CD8-positive, alpha-beta T cell (primary cell): ENCODE measurements at places on chromosomes 1 and 21.

- DNase-seq: no peak
Observed at GRCh38 chr1:175463853-175464252, 271.3 kb upstream of the KIAA0040 start.

GRCh38 chr1:15775706-15776105, 17.1 kb downstream of the FBLIM1 start:
- DNase-seq: no peak

GRCh38 chr1:116474921-116475849, 95.6 kb downstream of the CD58 start:
- DNase-seq: no peak

DNA sequence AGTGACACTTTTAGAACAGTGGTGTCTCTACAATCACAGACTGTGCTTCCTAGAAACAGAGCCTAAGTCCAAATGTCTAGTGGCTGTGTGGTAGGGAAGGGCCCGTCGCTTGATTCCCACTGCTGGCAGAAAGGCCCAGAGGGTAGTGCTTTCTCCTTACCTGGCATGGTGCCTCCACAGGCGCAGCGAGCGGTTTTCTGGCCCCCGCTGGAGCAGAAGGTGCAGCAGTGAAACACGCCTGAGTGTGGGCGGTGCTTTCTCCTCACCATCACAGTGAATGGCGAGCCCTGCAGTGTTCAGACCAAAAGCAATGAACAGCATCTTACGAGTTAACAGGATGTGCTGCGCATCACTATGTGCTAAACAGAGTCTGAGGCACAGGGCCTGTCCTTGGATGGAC, 8.3 kb downstream of the TRIM45 start:
- DNase-seq: no peak

GRCh38 chr1:162133566-162133965, 64.1 kb downstream of the NOS1AP start:
- DNase-seq: no peak

GRCh38 chr1:6596351-6596750, 6.3 kb downstream of the KLHL21 start:
- DNase-seq: no peak

GRCh38 chr1:192726820-192727504, 81.9 kb upstream of the RGS2 start:
- DNase-seq: no peak

GRCh38 chr1:118254001-118254400, 69.0 kb upstream of the SPAG17 start:
- no peak for DNase-seq

DNA sequence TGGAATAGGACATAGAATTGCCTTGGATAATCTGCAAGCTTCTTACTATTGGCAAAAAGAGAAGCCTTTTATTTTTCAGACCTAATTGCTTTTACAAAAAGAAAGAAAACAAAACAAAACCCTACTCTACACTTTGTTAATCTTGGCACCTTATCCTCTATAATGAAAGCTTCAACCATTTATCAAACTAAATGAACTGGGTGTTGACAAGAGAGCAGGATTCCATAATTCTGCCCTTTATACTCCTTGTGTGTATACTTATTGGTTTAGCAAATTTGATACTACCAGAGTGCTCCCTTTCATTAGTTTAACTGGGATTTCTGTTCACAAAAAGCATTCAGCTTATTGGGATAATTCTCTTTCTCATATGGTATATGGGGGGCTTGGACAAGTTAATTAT, 3.0 kb upstream of the TMCC2 start:
- no peak for DNase-seq

DNA sequence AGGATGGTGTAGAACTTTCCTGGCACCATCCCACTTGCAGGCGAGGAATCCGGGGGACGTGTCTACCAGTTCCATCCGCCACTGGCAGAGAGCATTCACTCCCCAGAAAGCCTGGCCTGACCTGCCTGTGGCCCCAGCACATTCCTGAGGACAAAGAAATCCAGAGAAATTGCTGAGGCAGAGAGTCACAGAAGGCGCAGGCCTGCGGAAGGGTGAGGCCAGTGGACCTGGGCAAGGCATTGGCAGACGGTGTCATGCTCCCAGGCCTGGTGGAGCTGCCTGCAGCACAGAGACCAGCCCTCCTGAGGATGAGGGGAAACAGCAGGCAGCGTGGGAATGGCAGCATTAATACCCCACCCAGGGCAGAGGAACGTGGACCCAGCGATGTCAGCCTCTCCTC, 81.2 kb upstream of the F3 start:
- no peak for DNase-seq

GRCh38 chr1:182331387-182331786, 60.2 kb downstream of the GLUL start:
- DNase-seq: no peak

- DNase-seq: no peak
Observed at GRCh38 chr1:34787461-34788420, 5.1 kb upstream of the GJA4 start.

DNA sequence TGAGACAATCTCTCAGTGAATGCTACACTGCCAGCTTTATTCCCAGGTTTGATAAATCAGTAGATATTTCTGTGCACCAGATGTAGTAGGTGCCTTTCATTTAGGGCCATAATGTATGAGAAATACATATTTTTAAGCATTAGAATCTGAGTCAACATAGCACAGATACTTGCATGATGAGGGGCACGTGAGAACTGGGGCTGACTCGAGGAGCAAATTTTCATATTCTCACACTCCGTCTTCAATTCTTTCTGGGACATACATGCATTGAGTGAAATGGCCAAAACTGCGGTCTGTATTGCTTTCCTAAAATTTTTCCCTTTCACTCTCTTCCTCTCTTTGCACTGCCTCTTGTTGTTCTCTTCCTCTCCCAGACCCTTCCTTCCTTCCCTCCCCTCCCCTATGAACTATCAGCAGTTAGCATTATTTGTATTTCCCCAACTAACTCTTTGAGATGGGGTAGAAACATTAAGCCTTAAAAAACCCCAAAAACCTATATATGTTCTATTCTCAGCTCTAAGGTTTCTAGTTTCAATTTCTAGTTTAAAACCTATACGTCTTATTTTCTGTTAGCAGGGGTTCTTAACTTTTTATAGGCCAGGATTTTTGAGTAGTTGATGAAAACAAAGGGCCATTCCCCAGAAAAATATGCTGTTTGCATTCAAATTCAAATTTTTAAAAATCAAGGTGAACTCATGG, 289.1 kb downstream of the PTBP2 start:
- no peak for DNase-seq

GRCh38 chr1:2868571-2869195, 67.2 kb upstream of the TTC34 start:
- no peak for DNase-seq

DNA sequence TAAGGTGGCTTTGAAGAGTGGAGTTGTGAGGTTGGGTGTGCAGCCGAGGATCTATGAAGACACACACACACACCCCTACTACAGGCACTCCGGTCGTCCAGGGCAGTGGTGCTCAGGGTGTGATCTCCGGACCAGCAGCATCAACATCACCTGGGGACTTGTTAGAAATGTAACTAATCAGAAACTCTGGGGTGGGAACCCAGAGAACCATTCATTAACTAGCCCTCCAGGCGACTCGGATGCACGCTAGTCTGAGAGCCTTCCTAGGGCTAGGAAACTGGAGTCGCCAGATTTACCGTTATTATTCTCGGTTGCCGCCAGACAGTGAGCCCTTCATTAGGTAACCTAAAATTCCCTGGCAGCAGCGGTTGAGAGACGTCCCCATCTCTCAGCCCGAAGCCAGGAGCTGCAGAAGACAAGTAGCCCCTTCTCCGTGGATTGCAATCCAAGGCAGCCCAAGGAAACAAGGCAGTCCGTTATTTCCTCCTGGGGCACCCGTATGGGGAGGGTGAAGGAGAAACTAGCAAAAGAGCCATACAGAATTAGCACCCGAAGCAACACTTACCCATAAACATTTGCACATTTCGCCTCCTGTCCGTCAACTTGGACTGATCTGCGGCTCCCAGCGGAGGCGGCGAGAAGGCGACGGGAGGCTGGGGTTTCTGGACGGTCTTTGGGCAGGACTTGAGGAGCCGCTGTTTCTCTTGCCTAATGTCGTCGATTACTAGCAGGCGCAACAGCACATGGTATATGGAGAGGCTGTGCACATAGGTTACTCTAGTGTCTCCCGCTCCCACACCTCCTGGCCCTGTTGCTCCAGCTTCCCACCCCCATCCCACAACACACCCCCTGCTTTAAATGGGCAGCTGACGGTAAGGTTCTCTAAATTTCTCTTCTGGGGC, 2.9 kb upstream of the CCN1 start:
- no peak for DNase-seq

DNA sequence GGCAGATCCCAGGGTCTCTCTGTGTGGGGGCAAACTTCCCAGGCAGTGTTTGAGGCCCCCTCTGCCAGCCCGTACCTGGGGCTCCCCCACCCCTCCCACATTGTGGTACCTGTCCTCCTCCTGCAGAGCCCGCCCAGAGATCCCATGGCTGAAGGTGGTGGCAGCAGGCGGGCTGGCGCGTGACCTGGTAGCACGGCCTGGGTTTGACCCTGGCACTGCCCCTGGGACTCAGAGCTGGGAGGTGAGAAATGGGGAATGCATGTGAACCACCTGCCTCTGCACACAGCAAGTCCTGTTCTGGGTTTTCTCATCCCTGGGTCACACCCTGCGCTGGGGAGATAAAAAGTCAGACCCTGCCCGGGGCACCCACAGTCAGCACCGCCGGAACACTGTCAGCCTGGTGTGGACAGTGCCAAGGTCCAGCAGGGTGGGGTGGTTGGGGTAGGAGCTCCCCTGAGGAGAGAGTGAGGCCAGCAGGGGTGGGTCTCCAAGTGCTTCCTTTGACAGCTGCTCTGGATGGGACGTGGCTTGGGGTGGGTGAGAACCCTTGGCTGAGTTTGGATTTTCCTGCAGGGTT, 11.8 kb downstream of the AGRN start:
- no peak for DNase-seq

- DNase-seq: no peak
Observed at GRCh38 chr1:156858555-156858956, 361 bp downstream of the INSRR start.

GRCh38 chr1:209607102-209607794, 23.7 kb downstream of the CAMK1G start:
- DNase-seq: no peak

DNA sequence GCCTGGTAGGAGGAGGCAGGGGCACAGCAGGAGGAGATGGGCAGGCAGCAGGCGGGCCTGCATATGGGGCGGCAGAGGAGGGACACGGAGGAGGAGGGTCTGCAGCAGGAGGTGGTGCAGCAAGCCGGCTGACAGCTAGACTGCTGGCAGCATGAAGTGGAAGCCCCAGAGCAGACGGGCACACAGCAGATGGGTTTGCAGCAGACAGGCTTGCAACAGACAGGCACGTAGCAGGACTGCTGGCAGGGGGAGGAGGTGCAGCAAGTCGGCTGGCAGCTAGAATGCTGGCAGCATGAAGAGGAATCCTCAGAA, 615 bp downstream of the KRTAP10-5 start:
- DNase-seq: no peak

DNA sequence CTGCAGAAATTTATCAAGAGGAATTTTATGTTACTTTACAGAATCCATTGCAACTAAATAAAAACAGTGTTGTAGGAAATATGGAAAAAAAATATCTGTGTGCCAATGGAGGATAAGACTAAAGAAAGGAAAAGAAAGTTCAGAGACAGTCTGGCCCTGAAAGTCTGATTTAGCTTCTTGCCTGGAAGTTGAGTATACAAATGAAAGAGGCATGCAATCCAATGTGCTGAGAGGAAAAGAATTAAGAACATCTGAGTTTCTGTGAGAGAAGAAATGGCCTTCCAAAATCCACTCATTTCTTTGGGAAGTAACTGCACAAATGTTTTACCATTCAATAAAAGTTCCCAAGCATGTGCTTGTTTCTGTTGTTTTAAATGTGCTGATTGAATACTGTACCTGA, 65.1 kb downstream of the LHX9 start:
- no peak for DNase-seq

DNA sequence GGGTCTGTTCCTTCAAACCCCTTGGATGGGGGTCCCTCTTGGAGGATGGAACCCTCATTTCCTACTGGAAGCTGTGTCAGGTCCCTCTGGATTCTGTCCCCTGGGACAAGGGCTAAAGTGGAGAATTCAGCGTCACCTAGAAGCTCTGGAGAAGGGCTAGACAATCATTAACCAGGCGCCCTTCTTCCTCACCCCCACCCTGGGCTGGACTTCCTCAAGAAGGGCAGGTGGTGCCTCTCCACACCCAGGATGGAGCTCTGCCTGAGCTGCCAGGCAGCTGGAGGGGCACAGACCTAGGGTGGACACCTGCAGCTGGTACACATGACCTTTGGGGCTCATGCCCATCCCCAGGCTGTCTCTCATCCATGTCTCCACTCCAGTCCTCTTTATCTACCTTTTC, 3.6 kb downstream of the CELF3 start:
- DNase-seq: no peak

GRCh38 chr1:15330028-15330427, 79.7 kb upstream of the EFHD2 start:
- DNase-seq: no peak

GRCh38 chr1:17768651-17769241, 13.6 kb downstream of the ACTL8 start:
- no peak for DNase-seq

GRCh38 chr1:70675737-70676156, 264.7 kb downstream of the CTH start:
- no peak for DNase-seq

DNA sequence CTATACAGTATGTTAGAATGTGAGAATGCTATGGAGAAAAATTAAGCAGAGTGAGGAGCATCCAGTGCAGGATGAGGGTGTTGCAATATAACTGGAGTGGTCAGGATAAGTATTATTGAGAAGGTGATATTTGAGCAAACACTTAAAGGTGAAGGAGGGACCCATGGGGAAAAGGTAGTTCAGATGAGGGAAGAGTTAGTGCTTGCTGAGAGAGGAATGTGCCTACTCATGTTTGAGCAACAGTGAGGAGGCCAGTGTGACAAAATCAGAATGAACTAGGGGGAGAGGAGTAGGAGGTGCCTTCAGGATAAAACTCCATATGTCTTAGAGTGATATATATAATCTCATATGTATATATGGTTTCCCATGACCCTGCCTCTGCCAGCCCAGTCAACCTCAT, 6.2 kb upstream of the TRIM45 start:
- DNase-seq: no peak

DNA sequence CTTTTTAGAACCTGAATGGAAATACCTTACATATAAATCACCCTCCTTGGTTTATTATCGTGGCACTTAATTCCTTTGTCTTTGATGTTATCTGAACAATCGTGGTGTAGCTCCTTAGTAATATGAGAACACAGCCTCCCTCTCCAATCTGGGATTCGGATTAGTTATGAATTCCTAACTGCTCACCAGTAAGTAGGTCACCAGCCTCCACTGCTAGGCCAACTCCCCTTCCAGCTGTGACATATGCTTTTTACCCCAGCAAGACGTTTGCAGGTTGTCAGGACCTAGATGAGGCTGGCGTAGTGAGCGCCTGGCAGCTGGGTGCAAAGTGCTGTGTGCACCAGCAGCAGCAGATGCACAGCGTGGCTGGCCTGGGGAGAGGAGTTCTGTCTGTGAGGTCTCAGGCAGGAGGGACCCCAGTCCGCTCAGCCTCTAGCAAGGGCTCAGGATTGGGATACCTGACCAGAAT, 38.2 kb downstream of the NTPCR start:
- DNase-seq: no peak

- DNase-seq: no peak
Observed at GRCh38 chr1:20483833-20484518, 2.0 kb downstream of the CAMK2N1 start.
